ENCODE measurements at places on chromosomes 5 and 9.

GRCh38 chr5:126849101-126849678, 72.3 kb downstream of the LMNB1 start:
- no peak for DNase-seq

DNA sequence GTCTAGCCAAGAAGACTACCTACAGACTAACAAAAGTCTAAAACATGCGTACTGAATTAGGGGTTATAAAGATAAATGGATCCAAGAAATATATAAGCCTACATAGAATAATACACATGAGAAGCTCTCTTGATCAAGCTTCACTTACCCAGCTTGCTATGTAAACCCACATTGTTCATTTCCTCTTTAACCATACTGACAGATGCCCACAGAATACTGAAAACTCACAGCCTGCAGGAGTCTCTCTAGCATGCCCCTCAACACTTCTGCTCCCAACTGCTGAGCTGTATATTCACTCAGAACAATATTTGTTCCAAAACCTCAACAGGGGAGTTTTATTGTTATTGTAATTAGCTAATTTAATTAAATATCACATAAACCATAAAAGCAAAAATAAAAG, 52.4 kb downstream of the RFX3 start:
- DNase-seq: no peak

- DNase-seq: peak; percentile 56
Observed at GRCh38 chr5:174172152-174172551, 126.6 kb downstream of the NSG2 start.

GRCh38 chr5:171629628-171630349, 155.8 kb upstream of the SMIM23 start:
- DNase-seq: no peak

- no peak for DNase-seq
Observed at GRCh38 chr9:121383715-121384114, 13.7 kb upstream of the STOM start.

GRCh38 chr5:6541256-6542013, 91.4 kb downstream of the NSUN2 start:
- no peak for DNase-seq

DNA sequence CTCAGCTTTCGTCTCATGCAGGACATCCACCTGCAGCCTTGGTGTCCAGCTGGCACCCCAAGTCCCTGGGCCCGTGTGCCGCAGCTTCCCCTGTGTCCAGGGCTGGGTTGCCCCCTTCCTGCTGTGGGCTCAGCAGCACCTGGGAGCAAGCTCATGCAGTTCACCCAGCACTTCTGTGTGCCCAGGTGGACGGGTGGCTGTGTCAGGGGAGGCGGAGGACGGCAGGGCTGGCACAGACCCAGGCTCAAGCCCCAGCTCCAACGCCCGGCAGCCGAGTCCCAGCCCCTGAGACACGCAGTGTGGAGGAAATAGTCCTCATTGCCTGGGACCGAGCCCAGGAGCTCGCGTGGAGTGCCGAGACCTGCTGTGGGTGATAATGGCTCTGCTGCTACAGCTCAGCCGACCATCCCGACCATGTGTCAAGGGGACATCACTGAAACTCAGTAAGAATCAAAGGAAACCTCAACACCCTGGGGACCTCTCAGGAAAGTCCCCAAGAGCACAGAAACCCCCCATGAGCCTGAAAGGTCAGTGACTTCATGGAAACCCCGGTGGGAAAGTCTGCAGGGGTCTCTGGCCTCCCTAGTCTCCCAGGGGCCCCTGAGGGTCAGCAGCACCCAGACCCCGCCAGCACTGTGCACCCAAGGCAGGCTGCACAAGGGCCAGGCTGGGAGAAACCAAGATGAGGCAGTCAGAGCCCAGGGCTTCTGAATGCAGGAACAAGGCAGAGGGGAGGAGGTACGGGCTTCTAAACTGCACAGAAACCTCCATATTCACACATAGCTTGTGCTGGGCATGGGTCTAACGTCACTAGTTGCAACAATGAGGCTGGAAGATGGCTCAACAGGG, 38.8 kb downstream of the LPCAT1 start:
- no peak for DNase-seq

- no peak for DNase-seq
Observed at GRCh38 chr9:128396970-128397613, 23.6 kb upstream of the CERCAM start.

DNA sequence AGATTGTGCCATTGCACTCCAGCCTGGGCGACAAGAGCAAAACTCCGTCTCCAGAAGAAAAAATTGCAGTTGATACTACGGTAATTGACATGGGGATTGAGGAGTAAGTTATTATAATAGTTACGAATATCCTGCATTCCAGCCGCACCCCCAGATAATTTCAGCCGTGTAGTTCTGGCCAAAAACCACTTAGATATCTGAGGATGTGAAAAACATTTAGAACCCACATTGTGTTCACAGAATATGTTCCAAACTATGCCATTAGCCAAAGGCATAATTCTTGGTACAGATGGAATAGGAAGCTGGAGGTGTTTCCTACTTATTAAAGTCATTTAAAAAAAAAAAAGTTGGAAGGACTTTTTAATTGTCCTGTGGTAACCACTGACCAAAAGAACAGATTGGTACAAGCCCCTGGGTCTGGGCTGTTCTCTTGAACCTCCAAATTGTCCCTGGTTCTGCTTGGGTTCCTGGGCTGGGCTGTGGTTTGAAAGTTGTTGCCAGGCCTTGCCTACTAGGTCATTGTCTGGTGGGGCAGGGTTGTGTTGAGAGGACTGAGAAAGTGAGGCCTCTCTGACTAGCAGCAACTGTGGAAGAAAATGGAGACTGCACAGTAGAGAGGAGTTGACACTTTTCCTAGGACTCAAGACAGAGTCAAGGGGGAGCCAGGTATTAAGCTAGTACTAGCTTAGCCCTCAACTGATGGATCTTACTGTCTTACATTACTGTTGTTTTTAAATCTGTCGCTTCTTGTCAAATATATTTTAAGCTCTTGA, 198.8 kb downstream of the NR3C1 start:
- DNase-seq: no peak

DNA sequence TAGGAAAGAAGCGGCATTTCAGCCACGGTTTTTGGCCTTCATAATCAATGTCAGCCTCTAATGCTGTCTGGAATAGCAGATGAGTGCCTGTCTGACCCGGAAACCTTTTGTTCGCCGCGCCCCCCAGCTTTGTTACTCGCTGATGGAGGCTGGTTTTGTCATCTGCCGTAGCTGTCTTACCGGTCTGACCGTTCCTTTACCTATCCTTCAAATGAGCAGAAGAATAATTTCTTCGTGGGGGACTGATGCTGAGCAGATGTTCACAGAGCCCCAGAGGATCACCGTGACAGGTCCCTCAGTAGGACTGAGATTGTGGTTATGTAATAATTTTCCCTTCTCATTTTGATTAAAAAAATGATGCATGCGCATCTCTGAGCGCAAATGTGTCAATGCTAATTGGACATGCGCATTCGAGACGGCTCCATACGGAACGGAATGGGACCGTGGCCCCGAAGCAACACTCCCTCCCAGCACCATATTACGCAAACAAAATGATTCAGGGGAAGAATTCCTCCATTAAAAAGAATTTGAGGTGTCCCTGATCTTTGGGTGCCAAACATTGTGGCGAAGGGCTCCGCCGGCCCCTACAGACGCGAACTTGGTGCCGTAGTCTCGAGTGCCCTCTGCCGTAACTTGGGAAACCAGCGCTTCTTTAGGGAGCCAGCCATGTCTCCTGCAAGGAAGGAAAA, 27.6 kb downstream of the TLX3 start:
- peak; percentile 21 for DNase-seq

- DNase-seq: no peak
Observed at GRCh38 chr5:140420226-140420570, 18.6 kb downstream of the ANKHD1 start.

- DNase-seq: no peak
Observed at GRCh38 chr9:81477669-81478068, 211.7 kb downstream of the TLE1 start.

- DNase-seq: no peak
Observed at GRCh38 chr5:61461417-61461816, 129.4 kb downstream of the ZSWIM6 start.

- no peak for DNase-seq
Observed at GRCh38 chr5:60334281-60334713, 365.7 kb downstream of the DEPDC1B start.

DNA sequence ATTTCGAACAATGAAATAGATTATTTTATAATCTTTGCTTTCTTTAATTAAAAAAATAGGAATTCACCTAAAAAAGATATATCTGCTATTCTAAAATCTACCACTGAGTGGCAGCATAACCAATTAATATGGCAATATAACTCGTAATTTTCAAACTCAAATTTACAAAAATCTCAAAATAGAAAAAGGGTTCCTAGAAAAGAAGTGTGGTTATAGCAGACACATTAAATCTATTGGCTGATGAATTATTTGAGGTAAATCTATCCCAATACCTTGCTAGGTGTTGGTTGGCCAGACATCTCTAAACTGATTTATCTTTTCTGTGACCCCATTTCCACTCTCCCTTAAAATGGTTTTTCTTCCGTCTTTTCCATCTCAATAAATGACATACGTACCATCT, 30.2 kb upstream of the NRG2 start:
- no peak for DNase-seq

DNA sequence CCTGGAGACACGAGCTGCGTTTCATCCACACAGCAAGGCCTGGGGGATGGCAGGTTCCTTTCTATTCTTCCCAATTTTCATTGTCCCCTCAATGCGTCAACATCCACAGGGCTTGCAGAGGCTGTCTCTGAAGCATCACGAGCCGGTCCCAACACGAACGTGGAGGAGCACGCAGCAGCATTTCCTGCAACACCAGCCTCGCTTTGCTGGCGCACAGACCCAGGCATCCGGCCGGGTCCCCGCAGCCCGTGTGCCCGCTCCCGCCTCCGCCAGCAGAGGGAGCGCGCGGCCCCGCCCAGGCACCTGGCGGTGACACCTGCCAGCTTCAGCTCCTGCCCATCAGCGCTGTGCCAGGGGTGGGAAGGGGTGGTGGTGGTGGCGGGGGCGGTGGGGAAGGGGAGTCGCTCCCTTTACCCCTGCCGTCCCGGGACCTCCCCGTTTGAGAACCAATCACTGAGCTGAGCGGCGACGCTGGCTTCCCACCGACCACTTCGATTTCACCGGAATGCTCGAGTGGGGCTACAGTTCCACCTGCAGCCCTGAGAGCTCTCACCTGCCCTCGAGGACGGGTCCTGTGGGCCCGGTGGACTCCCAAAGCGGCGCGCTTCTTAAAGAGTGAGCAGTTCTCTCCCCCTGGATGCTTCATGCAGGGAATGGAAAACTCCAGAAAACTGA, 464.5 kb downstream of the ICE1 start:
- no peak for DNase-seq

- DNase-seq: no peak
Observed at GRCh38 chr5:102778478-102778877, 23.4 kb downstream of the PAM start.

- DNase-seq: no peak
Observed at GRCh38 chr9:78860801-78861475, 564.0 kb downstream of the PSAT1 start.

GRCh38 chr9:107137495-107138202, 145.4 kb upstream of the RAD23B start:
- DNase-seq: no peak

DNA sequence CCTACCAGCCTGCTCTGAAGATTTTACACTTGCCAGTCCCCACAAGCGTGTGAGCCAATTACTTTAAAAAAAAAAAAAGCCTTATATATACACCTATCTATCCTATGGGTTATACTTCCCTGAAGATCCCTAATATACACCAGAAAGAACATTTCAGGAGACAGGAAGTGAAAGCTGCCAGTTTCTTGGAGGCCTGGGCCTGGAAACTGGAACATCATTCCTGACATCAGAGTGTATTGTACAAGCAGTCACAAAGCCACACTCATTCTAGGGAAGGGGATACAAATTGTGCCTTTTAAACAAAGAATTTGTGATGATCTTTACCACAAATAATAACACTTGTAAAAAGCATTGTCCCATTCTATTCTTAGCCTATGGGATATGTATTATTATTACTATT, 98.3 kb upstream of the FBN2 start:
- DNase-seq: no peak

- no peak for DNase-seq
Observed at GRCh38 chr9:4098031-4098430, 201.8 kb downstream of the GLIS3 start.

DNA sequence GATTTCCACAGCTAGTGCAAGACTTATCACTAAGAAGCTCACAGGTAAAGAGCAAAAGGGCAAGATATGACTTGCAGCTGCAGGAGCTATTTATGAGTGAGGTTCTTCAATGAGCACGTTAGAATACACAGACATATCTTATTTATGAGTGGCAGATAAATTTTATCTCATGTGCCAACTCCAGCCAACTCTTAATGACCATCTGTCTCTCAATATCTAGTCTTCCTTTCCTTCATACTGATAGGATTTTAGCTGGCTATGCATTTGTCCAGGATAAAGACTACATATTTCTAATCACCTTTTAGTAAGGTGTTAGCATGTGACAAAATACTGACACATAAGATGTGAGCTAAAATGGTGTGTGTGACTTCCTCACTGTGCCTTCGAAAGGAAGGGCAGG, 304.5 kb downstream of the TRPM3 start:
- DNase-seq: no peak

GRCh38 chr5:44388321-44389089, 715 bp downstream of the FGF10 start:
- DNase-seq: no peak

All from hypothalamus (tissue), 51 donors.